ENCODE measurements at places on chromosomes 1 and 21. TPM values are rescaled to one million over a fixed set of nuclear protein-coding genes. Genes with fewer than 3 reads are reported as not detected.

The TNFAIP8L2 gene
- total RNA-seq: not detected

The ETNK2 gene
- total RNA-seq: 8.0 TPM

The B3GALT2 gene
- not detected for total RNA-seq

The ADAMTS1 gene
- 144 TPM for total RNA-seq

The PBX1 gene
- 7.0 TPM for total RNA-seq

The CR1L gene
- not detected for total RNA-seq

The CELA3A gene
- total RNA-seq: not detected

The OR2T8 gene
- total RNA-seq: not detected

The SERPINC1 gene
- not detected for total RNA-seq

The TFF1 gene
- total RNA-seq: not detected

The CD1B gene
- total RNA-seq: not detected

The HRNR gene
- not detected for total RNA-seq

The ZFP69 gene
- 3.4 TPM for total RNA-seq
